ENCODE measurements at places on chromosomes 12 and 14.

- no peak for DNase-seq
Measured at GRCh38 chr12:79317179-79317847, 373.5 kb downstream of the PAWR start.

DNA sequence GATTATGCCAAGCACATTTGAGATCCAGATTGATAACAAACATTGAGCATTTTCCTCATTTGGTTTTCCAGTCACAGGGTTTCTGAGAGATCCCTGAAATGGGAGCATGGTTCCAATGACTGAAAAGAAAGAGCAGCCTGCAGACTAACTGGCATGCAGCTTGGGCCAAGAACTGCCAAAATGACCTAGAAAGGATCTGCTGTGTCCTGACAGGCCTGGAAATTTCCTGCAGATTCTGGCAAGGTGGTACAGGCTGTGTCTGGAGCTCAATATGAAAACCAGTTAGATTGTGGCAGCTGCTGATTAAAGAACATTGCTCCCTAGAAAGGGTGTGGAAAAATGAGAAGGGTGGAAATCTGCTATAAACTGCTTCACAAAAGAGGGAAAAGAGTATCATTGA is 417.3 kb downstream of the IPO8 start:
- no peak for DNase-seq

GRCh38 chr12:115920395-115921183 is 356.9 kb downstream of the MED13L start:
- no peak for DNase-seq

GRCh38 chr14:101719708-101720107 is 41.8 kb upstream of the PPP2R5C start:
- DNase-seq, result no peak

GRCh38 chr12:48932878-48933277 is 7.6 kb upstream of the FKBP11 start:
- no peak for DNase-seq

DNA sequence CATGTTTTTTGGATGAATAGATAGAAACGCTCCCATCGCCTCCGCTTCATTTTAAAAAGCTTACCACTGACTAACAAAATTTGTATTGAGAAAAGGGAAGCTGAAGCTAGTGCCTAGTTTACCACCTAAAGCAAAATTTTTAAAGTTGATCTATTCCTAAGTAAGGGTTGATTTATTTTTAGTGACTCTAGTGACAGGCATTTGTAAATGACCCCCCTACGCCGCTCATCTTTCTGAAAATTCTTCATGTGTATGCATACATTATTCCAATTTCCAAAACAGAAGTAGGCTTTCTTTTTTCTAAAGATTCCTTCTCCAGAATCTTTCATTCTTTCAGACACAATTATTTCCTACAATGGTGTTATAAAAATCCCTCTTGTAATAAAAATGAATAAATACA is 5.4 kb downstream of the HMGA2 start:
- no peak for DNase-seq

GRCh38 chr12:8011331-8011730 is 21.2 kb upstream of the FOXJ2 start:
- no peak for DNase-seq

DNA sequence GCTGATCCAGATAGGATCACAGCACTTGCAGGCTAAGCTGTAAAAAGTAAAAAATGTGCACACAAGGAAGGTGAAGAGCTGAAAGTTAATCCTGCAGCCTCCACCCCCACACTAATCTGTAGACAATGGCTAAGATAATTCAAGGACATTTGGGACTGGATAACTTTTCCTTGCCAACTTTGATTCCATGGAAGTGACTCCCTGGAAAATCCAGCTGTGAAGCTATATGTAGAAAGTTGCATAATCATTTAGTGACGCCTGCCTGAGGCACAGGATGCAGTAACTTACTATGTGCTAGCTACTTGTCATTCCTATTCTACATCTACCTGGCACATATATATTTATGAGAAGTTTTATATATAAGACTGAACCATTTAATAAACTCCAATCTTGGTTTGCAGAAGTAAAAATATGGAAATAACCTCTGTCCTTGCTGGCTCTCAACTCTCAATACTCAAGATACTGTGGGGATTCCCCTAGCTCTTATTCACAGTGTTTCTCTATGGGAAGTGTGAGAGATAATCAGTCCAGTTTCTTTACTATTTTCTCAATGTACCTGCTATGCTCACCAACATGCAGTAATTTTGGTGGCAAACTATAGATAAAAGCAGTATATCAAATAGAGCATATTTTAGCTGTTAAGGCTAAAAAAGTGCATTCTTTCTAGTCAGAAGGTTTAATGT is 14.8 kb downstream of the LDHB start:
- DNase-seq, result no peak

DNA sequence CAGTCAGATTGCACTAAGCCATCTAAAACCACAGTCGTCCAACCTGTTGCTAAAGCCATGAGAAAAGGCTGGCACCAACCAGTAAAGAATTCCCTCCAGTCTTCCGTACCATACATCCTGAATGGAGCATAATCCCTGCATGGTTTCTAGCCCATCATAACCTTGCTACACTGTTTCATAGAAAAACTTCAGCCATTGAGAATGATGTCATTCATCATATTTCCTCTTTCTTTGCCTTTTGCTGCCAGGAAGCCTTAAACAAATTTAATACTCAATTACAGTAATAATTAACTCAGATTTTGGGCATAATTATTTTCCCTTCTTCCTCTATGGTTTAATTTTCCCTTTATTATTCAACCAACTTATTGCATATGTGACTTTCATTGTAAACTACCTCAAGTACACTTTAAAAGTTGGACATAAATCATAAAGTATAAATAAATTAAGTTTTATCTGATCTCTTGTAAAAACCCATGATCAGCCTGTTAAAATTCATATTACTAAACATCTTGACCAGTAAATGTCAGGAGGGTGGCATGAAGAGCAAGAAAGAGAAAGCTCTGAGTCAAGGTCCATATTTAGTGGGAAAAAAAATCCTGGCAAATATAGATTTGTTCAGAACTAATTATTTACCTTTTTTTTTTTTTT is 264.7 kb downstream of the ZFP36L1 start:
- DNase-seq, result no peak

GRCh38 chr12:56080556-56081138 is 682 bp downstream of the ERBB3 start:
- DNase-seq, result no peak

DNA sequence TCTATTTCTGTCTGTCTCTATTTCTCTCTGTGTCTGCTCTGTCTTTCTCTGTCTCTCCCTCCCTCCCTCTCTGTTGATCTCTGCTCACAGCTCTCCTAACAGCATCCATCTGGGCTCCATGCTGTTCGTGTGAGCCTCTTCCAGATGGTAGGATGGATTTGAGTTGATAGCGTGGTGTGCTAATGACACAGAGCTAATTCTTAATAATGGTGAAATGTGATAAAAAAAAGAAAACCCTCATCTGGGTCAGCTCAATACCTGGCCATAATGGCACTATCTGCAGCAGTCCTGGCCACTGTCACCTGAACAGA is 96.4 kb downstream of the AACS start:
- no peak for DNase-seq

GRCh38 chr14:51660741-51661140 is 9.0 kb downstream of the FRMD6 start:
- DNase-seq, result no peak
